Activated CD4-positive, alpha-beta T cell treated with anti-CD3 and anti-CD28 coated beads, Interleukin-2, amount 50 U/mL, for 48 hours (primary cell): ENCODE measurements at places on chromosomes 12 and 14.

GRCh38 chr14:82755923-82756322, 1222.3 kb upstream of the SEL1L start:
- no peak for DNase-seq

- DNase-seq, result no peak
These were observed 23.4 kb upstream of the SLC35F4 start for GRCh38 chr14:57889245-57889644.

DNA sequence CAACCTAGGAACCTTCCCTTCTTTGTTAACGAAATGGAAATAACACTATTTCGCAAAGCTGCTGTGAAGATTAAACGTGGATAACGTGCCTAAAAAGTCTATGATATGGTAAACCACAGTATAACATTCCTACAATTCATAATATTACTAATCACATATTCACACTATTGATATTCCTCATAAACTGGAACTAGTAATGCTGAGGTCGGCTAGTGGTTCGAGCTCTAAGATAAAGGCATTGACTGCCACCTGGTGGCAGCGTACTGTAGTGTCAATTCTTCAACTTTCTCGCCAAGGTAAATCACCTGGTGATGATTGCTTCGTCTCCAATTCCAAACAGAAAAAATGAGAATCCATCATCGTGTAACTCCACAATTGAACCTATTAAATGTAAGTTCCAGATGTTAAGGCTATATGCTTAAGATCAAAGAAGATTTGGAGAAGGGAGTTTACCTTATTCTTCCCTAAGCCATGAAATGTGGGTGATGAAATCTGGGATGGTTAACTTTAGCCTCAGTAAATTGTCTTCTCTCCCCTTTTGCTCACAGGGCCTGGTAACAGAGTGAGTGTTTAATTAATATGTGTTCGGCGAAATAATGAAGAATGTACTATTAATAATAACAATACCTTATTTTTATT, 197.5 kb upstream of the TMEM132C start:
- DNase-seq, result peak; percentile 31

GRCh38 chr12:59149995-59150642, 229.8 kb upstream of the LRIG3 start:
- no peak for DNase-seq

GRCh38 chr14:54444681-54445080, 3.5 kb upstream of the CNIH1 start:
- DNase-seq, result no peak

- DNase-seq, result no peak
These were observed 17.2 kb upstream of the LPCAT3 start for GRCh38 chr12:7035463-7035862.

DNA sequence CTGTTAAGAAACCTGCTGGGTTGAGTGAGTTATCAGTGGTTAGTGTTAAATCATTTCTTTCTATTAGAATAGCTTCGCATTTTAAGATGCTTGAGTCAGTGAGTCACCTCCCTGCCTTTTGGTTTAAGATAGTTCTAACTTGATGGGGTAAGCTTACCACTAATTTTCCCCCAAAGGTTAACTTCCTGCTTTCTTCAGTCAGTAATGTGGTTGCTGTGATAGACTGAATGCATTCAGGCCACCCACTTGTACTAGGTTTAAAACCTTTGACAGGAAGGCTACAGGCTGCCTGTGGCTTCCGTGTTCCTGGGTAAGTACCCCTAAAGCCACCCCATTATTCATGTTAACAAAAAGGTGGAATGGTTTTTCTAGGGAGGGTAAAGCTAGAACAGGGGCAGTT, 25.3 kb downstream of the CLEC2A start:
- peak; percentile 6 for DNase-seq
